ENCODE measurements at places on chromosomes 16 and 17.

- DNase-seq: no peak
Measured at GRCh38 chr16:25013751-25014499, 1.2 kb downstream of the ARHGAP17 start.

DNA sequence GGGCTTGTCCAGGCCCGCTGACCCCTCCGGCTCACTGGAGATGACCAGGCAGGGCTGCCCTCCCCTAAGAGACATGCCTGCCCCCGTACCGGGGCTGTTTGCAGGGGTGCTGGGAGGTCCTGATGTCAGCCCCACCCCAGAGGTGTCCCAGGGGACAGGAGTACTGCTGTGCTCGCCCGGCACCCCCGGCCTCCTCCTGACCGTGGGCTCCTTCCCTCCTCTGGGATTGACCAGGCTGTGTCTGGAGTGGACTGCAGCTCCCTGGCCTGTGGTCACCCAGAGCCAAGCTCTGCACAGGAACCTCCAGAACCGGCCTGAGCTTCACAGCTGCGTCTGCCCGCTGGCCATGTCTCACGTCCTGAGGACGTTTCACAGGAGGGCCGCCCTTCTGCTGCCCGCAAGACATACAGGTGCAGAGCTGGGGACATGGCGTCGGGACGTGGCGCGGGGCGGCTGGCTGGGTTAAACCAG is 53.2 kb downstream of the LMF1 start:
- no peak for DNase-seq

DNA sequence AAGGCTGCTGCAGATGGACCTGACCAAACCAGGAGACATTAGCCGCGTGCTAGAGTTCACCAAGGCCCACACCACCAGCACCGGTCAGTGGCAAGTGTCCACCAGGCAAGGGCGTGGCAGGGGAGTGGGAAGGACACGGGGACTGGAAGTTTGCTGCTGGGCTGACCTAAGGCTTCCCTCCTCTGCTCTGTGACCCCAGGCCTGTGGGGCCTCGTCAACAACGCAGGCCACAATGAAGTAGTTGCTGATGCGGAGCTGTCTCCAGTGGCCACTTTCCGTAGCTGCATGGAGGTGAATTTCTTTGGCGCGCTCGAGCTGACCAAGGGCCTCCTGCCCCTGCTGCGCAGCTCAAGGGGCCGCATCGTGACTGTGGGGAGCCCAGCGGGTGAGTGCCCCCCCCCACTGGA is 4.8 kb downstream of the HSD11B2 start:
- no peak for DNase-seq

DNA sequence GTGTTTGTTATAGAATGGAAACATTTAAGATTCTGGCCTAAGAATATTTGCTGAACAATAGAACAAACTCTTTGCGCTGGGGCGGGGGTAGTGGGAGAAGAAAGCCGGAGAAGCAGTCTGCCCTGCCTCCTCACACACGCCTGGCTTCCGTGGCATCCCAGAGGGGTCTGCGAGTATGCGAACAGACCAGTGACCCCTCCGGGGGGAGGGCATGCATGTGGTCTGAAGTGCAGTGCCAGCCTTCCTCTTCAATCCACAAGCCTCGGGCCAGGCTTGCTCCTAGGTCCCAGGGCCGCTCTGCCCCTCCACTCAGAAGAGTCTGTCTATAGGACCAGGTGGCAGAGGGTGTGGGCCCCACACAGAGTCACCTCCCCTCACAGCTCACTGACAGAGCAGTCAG is 14.1 kb upstream of the IGFALS start:
- no peak for DNase-seq

DNA sequence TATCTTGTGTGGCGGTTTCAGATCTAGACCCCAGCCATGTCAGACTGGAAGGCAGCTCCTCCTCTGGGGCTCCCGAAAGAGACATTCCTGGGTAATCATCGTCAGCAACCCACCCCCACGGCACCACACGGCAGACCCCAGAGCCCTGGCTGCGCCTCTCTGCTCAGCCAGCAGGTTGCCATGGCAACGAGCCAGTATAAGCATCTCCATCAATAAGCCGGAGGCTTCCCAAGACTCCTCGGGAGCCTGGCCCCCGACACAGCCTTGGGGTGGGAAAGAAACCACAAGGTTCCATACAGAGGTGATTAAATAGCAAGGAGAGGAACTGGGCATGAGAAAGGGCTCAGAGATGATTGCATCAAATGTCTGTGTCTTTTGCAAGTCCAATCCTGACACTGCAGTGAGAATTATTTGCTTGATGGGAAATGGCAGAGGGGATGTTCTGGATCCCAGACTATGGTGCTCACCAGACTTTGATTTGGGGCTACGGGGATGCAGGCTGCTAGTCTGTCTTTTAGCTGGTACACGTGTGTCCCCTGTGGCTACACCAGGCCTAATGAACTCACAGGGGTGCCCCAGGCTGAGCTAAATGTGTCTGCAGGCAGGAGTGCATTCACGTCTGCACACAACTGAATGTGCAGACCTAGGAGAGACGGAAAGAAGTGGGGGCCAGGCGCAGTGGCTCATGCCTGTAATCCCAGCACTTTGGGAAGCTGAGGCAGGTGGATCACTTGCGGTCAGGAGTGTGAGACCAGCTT is 320.5 kb upstream of the TNRC6C start:
- DNase-seq: no peak

Measured in stimulated activated CD4-positive, alpha-beta T cell treated with anti-CD3 and anti-CD28 coated beads, Interleukin-15, amount 100 ng/mL, for 48 hours (primary cell).